ENCODE measurements at places on chromosomes 11 and 22. TPM values are rescaled to one million over a fixed set of nuclear protein-coding genes. Genes with fewer than 3 reads are reported as not detected.
A peak's percentile ranks its signal among the peaks of the same experiment; 100 is the strongest.

The OR51B4 gene
- not detected for total RNA-seq

DNA sequence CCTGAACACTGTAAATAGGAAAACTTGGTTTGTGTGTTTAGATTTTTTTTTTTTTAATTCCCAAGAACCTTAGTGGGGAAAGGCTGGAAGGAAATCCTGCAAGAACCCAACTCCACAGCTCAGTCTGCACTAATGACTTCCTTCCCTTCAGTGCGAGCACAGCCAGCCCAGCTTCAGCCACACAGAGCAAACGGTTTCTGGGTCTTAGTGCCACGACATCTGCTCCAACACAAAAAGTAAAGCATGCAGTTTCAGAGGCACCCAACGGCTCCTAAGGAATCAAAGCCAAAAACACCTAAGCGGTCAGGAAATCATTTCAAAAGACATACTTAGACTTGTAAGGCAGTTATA is 236.1 kb downstream of the TTC28 start:
- ATAC-seq = no peak

The LDHAL6A gene
- not detected for total RNA-seq

GRCh38 chr22:46054091-46055073 is 77.4 kb upstream of the WNT7B start:
- peak; percentile 40 for ATAC-seq

DNA sequence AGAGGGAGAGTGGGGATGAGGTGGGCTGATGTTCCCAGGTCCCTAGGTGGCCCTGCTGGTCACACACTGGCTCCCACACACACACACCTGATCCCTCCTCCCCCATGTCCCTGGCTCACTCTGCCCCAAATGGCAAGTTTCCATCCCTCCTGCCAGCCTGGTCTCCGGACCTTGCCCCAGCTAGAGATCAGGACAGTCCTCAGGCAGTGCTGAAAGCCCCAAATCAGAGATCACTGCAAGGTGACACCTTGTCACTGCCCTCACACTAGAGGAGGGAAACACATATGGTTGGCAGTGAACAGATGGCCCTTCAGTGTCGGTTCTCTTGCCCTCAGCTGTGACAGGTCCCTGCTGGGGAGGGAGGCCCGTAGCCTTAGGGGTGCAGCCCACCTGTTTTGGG is 7.6 kb downstream of the TMPRSS5 start:
- ATAC-seq = no peak

The RTN4R gene
- total RNA-seq = 1.4 TPM

The SYT13 gene
- not detected for total RNA-seq

- no peak for ATAC-seq
Observed at GRCh38 chr11:27095059-27095458, 54.4 kb downstream of the BBOX1 start.

DNA sequence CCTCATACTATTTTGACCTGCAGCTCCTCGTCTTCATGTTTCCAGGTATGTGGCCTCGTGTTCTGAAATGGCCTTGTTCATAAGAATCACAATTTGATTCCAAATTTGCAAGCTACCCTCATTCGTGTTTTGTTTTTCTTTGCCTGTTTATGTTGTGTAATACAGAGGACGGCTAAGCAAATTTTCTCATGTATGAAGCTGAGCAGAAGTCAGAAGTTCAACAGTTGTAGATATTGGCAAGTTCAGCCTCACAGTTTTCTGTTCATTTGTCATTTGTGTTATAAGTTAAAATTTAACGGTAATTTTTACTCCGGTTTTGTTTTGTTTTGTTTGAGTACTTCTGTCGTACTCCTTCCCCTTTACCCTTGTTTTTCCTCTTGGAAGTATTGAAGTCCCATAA is 15.4 kb upstream of the CHEK1 start:
- no peak for ATAC-seq

GRCh38 chr22:23104187-23104971 is 34.1 kb downstream of the GNAZ start:
- ATAC-seq = no peak

- ATAC-seq = no peak
Observed at GRCh38 chr11:43358279-43358800, 380 bp upstream of the TTC17 start.

The DRICH1 gene
- total RNA-seq = 0.40 TPM

- peak; percentile 44 for ATAC-seq
Observed at GRCh38 chr11:32870676-32871075, 21.9 kb upstream of the QSER1 start.
